CD4-positive, alpha-beta T cell treated with Interleukin-4 for 1 hour (primary cell): ENCODE measurements at places on chromosomes 11 and 22.

DNA sequence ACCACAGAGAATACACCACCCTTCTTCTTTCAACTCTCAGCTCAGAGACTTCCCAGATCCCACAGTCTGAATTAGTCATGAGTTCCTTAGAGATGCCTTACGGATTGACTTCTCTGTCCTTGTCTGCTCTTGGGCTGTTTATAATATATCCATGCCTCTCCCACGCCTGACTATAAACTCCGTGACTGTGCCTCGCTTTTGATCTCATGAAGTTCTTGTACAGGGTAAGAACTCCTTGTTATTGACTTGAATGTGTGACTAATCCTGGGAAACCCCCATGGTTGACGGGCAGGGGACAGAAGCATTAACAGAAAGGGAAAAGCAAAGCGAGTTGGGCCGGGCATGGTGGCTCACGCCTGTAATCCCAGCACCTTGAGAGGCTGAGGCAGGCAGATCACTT is 62.4 kb upstream of the POU2AF1 start:
- DNase-seq = no peak

DNA sequence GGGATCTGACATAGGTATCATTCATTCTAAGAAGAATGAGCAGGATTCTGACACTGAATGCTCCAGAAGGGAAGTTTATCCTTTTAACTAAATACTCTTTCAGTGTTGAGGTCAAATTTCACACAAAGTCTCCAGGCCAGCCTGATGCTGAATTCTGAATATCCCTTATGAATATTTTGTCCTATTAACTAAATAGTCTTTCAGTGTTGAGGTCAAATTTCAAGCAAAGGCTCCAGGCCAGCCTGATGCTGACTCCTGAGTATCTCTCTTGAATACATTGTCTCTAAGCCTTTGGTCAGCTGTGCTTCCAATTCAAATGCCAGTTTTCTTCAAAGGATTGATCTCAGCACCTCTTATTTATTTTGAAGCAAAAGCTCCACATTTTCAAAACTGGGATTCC is 676.8 kb downstream of the NTM start:
- DNase-seq = no peak

GRCh38 chr11:70415642-70416395 is 17.5 kb downstream of the CTTN start:
- no peak for DNase-seq

DNA sequence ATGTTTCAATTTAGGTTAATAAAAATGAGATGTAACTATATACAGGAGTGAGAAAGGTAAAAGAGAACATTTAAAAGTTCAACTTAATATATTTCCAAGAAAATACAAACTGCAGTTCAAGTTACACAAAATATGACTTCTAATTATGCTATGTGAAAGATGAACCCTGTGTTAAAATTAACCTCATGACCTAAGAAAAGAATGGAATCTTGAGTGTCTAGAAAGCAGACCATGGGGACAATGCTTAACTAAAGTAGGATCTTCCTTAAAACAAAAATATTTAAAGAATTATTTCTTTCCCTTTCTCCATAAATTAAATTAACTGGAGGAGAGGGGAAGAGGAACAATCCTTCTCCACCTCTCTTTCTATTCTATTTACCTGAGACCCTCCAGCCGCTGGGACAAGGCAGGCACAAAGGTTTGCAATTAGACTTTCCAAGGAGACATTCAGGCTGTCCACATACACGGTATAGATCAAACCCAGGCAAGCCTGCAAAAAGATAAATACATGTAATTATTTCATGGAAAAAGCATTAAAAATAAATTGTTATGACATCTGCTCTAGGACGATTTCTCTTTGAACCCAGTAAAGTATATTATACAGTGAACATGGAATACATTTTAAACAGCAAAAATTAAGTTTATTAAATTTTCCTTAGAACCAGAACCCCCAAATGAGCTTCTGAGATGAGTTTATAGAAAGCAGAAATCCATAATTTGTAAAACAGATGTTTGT is 264.5 kb downstream of the SBF2 start:
- no peak for DNase-seq
